ENCODE measurements at places on chromosomes 2 and 18. TPM values are rescaled to one million over a fixed set of nuclear protein-coding genes. Genes with fewer than 3 reads are reported as not detected.

DNA sequence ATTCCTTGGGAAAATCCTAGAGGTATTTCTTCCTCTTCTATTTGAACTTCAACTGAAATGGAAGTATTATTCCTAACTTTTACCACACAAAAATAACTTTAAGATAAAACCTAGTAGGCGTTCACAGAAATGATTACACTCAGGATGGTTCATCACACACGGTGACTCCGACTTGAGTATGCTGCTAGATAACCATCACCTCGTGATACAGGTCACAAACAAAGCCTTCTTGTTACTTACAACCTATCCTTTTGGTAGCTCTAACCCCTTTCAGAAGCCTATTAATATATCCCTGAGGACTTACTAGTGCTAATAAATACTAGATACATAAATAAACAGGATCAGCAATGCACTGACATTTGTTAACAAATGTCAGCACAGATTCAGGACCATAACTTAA is 101.0 kb upstream of the DNER start:
- DNase-seq, result no peak

SPOPL gene
- 20.1 TPM for total RNA-seq

- no peak for DNase-seq
Measured at GRCh38 chr2:233850745-233851144, 3.6 kb downstream of the HJURP start.

DNA sequence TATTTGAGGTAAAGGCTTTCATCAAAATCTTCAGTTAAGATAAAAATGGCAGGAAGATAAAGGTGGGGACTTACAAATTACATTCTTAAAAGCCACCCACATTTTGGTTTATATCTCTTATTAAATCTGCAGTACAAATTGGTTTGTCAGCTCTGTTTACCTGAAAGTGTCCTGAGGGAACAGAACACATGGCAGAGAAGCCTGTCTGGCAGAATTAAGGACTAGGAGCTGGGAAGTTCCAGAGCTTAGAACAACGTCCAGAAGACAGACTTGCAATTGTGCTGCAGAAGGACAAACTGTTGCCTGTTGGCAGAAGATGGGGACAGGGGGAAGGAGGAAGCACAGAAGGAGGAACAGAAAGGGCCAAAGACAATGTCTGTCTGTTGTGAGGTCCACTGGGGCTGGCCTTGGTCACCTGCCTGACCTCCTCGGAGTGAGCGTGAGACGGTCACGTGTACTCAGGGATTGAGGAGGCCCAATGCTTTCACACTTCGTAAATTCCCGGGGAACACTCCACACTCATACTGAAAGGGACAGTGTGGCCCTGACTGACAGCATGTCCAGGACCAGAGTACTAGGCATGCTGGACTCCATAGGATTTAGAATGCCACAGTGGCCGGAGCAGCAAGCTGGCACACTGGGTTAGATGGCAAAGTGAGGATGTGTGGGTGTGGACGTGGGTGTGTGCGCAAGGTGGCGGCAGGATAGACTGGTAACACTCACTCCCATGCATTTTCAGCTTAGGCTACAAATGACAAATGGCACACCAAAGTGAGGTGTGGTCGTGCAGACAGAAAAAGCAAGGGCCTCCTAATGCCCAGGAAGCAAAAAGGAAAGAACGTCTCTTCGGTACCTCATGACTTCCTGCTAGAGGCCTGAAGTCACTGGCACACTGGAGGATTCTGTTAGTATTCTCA is 210.9 kb upstream of the REV1 start:
- DNase-seq, result no peak

GRCh38 chr2:240325016-240326007 is 110.2 kb upstream of the GPC1 start:
- no peak for DNase-seq

GALR1 gene
- total RNA-seq, result 0.98 TPM
